ENCODE measurements at places on chromosomes 4 and X. TPM values are rescaled to one million over a fixed set of nuclear protein-coding genes. Genes with fewer than 3 reads are reported as not detected.

The CXorf49 gene
- total RNA-seq = not detected

The MTTP gene
- not detected for total RNA-seq

The NPNT gene
- 0.51 TPM for total RNA-seq

The BEX5 gene
- 0.92 TPM for total RNA-seq

The TMEM150C gene
- 0.14 TPM for total RNA-seq

The RIPPLY1 gene
- not detected for total RNA-seq

The CHST7 gene
- 1.6 TPM for total RNA-seq

The MAGEA12 gene
- not detected for total RNA-seq

The RBM46 gene
- total RNA-seq = not detected

The MAGEC2 gene
- not detected for total RNA-seq

The RASSF6 gene
- total RNA-seq = 1.2 TPM

The MTNR1A gene
- not detected for total RNA-seq

The LANCL3 gene
- total RNA-seq = 1.3 TPM
